ENCODE measurements at places on chromosomes 4 and X.

- no peaks in the 10 kb centered on the region for H3K4me1 ChIP-seq
- no peaks in the 10 kb centered on the region for H3K27me3 ChIP-seq
- no peak for DNase-seq
- no peak overlapping the region for H3K4me3 ChIP-seq
These were observed 403.1 kb downstream of the PDGFC start for GRCh38 chr4:156568484-156568883.

DNA sequence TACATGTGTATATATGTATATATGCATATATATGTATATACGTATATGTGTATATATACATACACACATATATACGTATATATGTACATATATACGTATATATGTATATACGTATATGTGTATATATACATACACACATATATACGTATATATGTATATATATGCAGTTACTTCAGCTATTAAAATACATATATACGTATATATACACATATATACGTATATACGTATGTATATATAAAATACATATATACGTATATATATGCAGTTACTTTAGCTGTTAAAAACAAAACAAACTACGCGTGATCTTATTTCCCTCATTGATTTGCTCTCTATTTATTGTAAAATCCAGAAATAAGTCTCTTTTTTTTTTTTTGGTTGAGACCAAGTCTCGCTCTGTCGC, 13.9 kb downstream of the TXK start:
- no peak for DNase-seq
- peaks cover 62% of the 10 kb centered on the region for H3K4me1 ChIP-seq
- H3K4me3 ChIP-seq: no peak overlapping the region
- H3K27me3 ChIP-seq: no peaks in the 10 kb centered on the region

DNA sequence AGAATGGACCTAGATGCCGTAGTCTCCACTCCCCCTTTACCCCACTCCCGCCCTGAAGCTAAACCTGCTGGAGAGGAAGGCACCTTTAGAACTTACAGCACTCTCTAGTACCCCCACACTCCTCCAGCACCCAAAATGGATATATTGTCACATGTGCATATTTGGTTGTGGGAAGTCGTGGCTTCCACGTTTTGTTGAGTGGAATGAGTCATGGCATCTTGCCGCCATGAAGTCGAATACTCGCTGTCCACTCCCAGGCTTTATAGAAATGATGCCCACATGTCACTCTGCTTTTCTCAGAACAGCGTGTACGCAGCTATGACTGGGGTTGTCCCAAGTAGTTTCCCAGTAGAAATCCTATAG, 545 bp downstream of the ABCE1 start:
- DNase-seq: peak; percentile 65
- peaks cover 37% of the 10 kb centered on the region for H3K36me3 ChIP-seq
- peak overlapping the region; percentile 97 for H3K4me3 ChIP-seq
- H3K27me3 ChIP-seq: no peaks in the 10 kb centered on the region

- H3K27me3 ChIP-seq: peaks cover 8% of the 10 kb centered on the region
- H3K4me1 ChIP-seq: no peaks in the 10 kb centered on the region
- H3K27ac ChIP-seq: no peak overlapping the region
- DNase-seq: no peak
- H3K4me3 ChIP-seq: no peak overlapping the region
These were observed 219.7 kb downstream of the NSUN7 start for GRCh38 chr4:40969501-40969900.

DNA sequence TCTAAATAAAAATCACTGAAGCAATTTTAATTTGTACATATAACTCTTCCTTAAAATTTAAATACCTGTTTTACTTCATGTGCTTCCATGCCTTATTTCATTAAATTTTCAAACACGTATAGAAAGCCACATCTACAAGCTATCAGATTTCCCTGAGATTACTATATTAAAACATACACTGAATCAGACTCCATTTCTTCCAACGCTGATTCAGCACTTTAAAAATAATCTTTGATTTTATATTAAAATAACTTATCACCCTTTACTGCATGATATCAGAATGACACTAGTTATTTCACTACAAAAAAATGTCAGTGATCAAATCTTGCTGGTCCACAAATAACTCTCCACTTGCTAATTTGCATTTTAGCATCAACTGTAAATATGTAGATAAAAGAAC, 550.8 kb downstream of the IL1RAPL1 start:
- H3K36me3 ChIP-seq: no peaks in the 10 kb centered on the region
- H3K27me3 ChIP-seq: no peaks in the 10 kb centered on the region
- H3K4me3 ChIP-seq: no peak overlapping the region

GRCh38 chr4:69957209-69957608, 8.3 kb downstream of the CSN2 start:
- H3K36me3 ChIP-seq: no peaks in the 10 kb centered on the region
- no peaks in the 10 kb centered on the region for H3K4me1 ChIP-seq
- no peak overlapping the region for H3K27ac ChIP-seq
- H3K4me3 ChIP-seq: no peak overlapping the region
- no peak for DNase-seq

DNA sequence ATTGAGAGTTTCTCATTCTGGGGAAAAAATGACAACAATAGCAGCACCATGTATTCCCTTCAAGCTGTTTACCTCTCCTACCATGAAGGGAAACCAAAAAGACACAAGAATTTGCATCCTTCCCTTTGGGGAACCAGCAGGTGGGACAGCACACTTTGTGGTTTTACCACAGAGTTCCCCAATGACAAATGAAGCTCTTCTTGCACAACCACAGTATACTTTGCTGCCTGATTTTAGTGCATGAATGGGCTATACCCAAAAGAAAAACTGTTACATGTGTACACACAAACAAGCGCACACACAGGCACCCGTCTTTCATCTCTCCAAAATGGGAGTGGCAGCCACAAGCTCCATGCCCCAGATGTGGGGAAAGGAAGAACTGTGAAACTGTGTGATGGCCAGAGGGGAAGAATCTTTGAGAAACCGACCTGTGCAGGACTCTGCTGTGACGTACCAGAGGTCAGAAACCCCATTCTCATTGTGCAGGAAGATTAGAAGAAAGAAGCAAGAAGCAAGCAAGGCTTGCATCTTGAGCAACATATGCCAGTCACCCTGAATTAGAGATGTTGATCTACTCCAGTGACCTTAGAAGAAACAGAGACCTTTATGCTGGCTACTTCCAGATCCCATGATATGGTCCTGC, 2.7 kb upstream of the MAML3 start:
- peak overlapping the region; percentile 44 for H3K4me3 ChIP-seq
- DNase-seq: peak; percentile 64
- H3K36me3 ChIP-seq: no peaks in the 10 kb centered on the region
- peaks cover 6% of the 10 kb centered on the region for H3K27me3 ChIP-seq

GRCh38 chrX:102979536-102979935, 42.5 kb downstream of the RAB40AL start:
- no peaks in the 10 kb centered on the region for H3K4me1 ChIP-seq
- no peak overlapping the region for H3K4me3 ChIP-seq
- no peaks in the 10 kb centered on the region for H3K27me3 ChIP-seq
- H3K27ac ChIP-seq: no peak overlapping the region
- no peaks in the 10 kb centered on the region for H3K36me3 ChIP-seq

DNA sequence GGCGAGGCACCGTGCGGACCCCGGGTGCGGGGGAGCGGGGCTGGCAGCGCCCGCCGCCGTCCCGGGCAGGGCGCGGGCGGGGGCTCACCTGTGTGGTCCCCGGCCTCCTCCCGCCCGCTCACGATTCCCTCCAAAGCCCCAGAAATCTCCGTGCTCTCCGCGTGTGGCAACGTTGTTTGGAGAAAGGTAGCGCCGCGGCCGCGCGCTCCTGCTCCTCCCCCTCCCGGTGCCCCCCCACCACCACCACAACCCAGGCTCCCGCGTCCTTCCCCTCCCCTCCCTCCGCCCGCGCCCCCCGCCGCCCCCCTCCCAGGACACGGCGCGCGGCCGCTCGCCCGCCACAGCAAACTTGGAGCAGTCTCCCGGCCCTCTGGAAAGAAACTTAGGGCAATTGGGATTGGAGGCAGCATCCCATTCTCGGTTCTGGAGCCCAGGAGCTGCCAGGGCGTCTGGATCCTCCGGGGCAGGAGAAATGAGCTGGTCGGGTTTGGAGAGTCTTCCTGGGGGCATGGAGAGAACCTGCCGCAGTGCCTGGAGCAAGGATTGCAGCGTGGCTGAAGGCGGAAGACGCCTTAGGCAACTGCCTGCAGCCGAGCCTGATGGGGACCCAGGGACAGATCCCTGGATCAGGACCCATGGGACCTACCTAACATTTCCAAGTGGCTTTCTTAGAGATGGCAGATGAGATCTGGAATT, 855 bp downstream of the KLF3 start:
- peaks cover 7% of the 10 kb centered on the region for H3K36me3 ChIP-seq
- H3K27me3 ChIP-seq: no peaks in the 10 kb centered on the region
- DNase-seq: peak; percentile 44
- H3K4me3 ChIP-seq: peak overlapping the region; percentile 79

DNA sequence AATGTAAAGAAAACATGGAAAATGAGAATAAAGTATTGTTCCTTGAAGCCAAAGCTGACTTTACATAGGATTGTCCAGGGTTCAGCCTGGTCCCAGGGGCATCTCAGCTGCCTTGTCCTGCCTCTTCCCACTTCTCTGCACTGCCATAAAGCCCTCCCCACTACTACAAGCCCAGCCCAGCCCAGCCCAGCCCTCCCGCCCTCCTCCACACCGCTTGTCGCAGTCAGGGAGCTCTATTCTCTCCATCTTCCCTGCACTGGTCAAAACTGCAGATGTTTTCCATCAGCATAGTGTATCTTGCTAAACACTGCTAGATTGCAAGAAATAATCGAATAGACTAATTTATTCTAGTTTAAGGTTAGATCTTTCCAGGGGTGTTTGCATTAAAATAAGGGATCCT, 100.3 kb downstream of the TENM3 start:
- H3K27me3 ChIP-seq: peaks cover 10% of the 10 kb centered on the region
- H3K27ac ChIP-seq: no peak overlapping the region
- DNase-seq: no peak

DNA sequence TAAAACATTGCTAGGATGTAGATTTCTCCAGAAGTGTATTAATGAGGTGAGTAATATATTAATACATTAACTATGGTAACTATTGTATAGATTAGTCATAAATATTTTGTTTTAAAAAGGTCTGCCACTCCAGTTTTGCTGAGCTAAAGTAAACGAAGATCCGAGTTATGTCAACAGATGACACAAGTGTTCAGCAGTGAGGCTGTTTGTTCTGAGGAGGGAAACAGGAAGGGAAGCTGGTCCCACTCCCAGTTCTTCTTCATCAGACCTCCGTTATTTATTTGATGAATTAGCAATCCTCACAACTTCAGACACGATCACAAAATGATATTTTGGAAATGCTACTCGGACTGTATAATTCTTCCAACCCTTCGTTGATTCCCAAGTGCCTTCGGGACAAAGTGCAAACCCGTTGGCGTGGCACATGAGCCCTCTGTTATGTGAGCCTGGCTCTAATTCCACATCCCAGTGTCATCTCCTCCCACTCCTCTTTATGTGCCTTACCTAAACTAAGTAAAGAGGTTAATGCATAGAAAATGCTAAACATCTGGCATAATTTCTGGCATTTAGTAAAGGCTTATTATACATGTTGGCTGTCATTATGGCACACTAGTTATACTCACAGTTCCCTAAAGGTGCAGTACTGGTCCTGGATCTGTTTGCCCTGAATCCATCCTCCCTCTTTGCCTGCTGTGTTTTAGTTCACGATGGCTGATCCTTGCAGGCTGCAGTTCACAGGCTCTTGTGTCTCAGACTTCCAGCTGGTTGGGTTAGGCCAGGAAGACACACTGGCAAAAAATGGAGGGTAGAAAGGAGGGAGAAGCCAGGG, 190.6 kb upstream of the LNX1 start:
- H3K27me3 ChIP-seq: peaks cover 9% of the 10 kb centered on the region
- no peaks in the 10 kb centered on the region for H3K4me1 ChIP-seq
- no peak overlapping the region for H3K4me3 ChIP-seq
- no peak for DNase-seq
- no peaks in the 10 kb centered on the region for H3K36me3 ChIP-seq

DNA sequence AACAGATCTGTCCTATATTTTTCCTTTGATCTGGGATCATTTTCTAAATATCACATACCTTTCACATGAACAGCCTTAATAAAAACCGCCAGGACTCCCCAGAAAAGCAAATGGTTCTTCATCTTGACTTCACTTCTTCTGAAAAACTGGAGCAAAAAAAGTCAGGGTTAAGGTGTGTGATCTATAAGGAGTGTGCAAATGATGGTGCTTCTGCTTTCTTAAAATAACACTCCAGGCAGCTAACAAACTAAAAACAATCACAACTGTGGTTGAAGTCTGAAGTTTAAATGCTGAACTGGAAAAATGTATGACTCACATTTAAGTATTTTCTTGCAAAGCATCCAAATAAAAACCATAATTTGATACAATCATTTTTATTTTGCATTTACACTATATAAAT, at the start of gene JCHAIN:
Gene JCHAIN, minus strand, starts transcription at position 140 of the 400 bp plus-strand sequence. Its CDS starts 18 bp downstream, at position 122.
- no peak within 1 kb of the TSS for H3K27ac ChIP-seq
- DNase-seq: no peak
- no peaks in the 10 kb centered on the region for H3K36me3 ChIP-seq

DNA sequence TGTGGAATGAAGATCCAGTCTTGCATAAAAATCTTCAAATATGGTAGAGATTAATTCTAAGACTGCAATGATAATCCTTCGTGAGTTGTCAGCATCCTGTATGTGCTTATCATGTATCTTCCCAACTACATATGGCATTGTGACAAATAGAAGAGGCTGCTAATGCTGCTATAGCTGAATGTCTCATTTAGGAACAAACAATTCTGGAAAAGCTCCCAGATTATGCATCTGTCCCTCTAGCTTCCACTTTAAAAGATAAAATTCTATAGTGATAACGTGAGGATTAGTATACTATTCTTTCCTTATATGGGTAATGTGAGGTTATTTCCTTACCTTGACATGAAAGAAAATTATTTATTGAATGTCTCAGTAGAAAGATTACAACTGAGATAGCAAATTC, 930.9 kb downstream of the DMD start:
- H3K36me3 ChIP-seq: no peaks in the 10 kb centered on the region
- H3K4me3 ChIP-seq: no peak overlapping the region
- no peak for DNase-seq
- H3K27me3 ChIP-seq: no peaks in the 10 kb centered on the region
- no peak overlapping the region for H3K27ac ChIP-seq

- peaks cover 4% of the 10 kb centered on the region for H3K4me1 ChIP-seq
- peaks cover 7% of the 10 kb centered on the region for H3K27me3 ChIP-seq
- H3K36me3 ChIP-seq: peaks cover 2% of the 10 kb centered on the region
- H3K4me3 ChIP-seq: no peak overlapping the region
- no peak for DNase-seq
- H3K27ac ChIP-seq: no peak overlapping the region
These were observed 65.5 kb upstream of the HGFAC start for GRCh38 chr4:3376266-3376665.

- H3K4me3 ChIP-seq: no peak overlapping the region
- H3K36me3 ChIP-seq: peaks cover 40% of the 10 kb centered on the region
- no peak overlapping the region for H3K27ac ChIP-seq
- peaks cover 34% of the 10 kb centered on the region for H3K4me1 ChIP-seq
- no peak for DNase-seq
These were observed 23.3 kb downstream of the CHIC2 start for GRCh38 chr4:54041100-54041499.

GRCh38 chr4:85457752-85458467, 17.0 kb upstream of the ARHGAP24 start:
- no peaks in the 10 kb centered on the region for H3K27me3 ChIP-seq
- H3K36me3 ChIP-seq: no peaks in the 10 kb centered on the region
- no peak for DNase-seq
- H3K4me3 ChIP-seq: no peak overlapping the region

GRCh38 chr4:186158966-186159365, 32.4 kb upstream of the CYP4V2 start:
- H3K27me3 ChIP-seq: peaks cover 7% of the 10 kb centered on the region
- no peak for DNase-seq
- peaks cover 4% of the 10 kb centered on the region for H3K4me1 ChIP-seq

GRCh38 chr4:161419822-161420221, 744.0 kb downstream of the FSTL5 start:
- no peaks in the 10 kb centered on the region for H3K36me3 ChIP-seq
- no peak overlapping the region for H3K4me3 ChIP-seq
- H3K27me3 ChIP-seq: no peaks in the 10 kb centered on the region
- no peak for DNase-seq
- no peaks in the 10 kb centered on the region for H3K4me1 ChIP-seq
